ENCODE measurements at places on chromosomes 11 and 22.
A peak's percentile ranks its signal among the peaks of the same experiment; 100 is the strongest.

DNA sequence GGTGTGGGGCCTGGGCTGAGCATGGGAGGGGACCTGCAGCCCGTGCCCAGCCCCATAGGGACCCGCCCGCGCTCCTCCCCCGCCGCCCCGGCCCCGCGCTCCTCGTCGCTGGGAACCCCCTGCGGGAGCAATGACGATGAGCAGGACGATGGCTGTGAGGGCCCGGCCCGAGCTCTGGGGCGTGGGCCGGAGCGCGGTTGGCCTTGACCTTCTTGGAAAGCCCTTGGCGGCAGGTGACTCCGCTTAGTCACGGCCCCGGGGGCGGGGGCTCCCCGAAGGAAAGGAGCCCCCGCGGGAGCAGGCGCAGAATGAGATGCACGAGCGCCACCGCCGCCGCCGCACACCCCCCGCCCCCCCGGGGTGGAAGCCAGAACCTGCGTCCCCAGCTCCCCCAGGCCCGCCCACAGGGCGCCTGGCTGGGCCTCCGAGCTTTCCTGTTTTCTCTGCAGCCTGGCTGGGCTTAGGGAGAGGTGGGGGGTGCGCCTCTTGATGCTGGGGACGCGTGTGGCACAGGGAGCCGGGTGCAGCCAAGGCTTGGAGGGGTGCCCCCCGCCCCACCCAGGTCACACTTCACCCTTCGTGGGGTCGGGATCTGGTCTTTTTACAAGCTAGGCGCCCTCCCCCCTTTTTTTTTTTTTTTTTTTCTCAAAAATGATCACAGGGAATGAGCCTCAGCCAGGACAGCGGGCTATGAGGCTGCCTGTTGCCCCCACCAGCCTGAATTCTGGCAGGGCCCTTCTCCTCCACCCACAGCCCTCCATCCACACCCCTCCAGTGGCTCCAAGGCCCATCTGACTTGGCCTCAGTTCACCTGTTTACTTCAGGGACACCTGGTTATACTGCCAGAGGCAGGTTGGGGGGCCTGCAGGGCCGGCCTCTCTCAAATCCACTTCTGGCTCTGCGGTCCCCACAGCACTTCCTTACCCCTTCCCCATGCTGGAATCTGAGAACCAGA, 17.9 kb downstream of the CRELD2 start:
- H3K27ac ChIP-seq, result peak overlapping the region; percentile 96
- peaks cover 12% of the 10 kb centered on the region for H3K4me1 ChIP-seq
- DNase-seq, result peak; percentile 91
- no peaks in the 10 kb centered on the region for H3K27me3 ChIP-seq
- H3K4me3 ChIP-seq, result peak overlapping the region; percentile 50
- H3K36me3 ChIP-seq, result no peaks in the 10 kb centered on the region

DNA sequence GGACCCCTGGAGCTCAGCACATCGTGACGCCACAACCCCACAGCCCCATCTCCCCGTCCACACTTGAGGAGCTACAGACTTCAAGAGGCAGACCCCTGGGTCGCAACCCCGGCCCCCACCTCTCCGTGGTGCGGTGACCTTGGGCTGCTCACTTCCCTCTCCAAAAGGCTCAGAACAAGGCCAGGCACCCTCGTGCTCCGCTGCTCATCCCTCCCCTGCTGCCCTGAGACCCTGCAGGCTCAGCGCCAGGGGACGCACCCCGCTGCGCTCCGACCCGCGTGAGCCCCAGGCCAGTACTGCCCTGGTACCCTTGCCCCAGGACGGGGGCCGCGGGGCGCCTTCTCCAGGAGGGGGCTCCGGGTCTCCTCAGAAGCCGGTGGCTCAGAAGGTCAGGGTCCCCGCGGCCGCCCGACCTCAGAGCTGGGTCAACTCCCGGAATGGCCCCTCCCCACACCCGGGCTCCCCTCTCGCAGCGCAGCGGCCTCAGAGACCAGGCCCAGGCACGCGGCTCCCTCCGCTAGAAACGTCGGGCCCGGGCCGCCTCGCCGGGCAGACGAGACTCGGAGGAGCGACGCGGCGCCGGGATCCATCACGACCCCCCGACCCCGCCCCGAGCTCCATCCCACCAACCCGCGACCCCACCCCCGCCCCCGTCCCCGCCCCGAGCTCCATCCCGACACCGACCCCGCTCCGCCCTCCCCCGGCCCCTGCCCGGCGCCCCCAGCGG, 563 bp downstream of the GATD1 start:
- no peak overlapping the region for H3K27ac ChIP-seq
- H3K4me3 ChIP-seq, result peak overlapping the region; percentile 60
- H3K36me3 ChIP-seq, result no peaks in the 10 kb centered on the region
- DNase-seq, result no peak

DNA sequence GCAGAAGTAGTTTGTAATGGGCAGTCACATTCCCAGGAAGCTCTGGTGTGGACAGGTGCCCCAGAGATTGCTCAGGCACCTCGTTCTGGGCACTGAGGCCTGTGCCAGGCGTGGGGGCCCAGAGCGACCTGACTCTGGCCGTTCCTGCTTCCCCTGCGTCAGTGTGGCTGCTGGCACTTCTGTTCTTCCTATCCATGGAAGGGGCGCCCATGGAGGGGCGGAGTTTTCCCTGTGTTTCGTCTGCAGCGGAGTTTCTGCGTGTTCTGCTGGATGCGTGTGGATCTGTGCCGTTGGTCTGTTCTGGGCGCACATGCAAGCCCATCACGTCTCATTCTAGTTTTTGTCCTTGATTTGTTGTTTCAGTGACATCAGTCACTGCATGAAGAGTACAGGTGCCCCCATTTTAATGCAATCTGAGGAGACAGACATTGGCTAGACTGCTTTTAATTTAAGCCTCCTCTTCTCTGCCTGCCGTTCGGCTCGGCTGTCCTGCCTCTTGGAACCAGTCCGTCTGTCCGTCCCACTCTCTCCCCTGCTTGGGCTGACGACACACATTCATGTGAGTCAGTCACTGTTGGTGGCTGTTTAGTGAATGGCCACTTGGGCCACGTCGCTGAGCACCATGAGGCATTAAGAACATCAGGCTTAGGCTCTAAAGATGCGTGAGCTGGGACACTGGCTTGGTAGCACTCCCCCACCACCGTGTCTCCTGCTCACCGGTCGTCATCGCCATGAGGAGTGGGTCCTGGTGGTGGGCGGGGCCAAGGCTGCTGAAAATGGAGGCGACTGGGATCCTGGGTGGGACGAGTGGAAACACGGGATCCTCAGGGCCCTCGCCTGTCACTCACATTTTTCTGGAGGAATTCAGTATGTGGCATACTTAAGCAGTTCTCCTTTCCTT, 255.8 kb downstream of the TBC1D22A start:
- no peak for DNase-seq
- H3K4me3 ChIP-seq, result no peak overlapping the region
- no peaks in the 10 kb centered on the region for H3K4me1 ChIP-seq
- no peak overlapping the region for H3K27ac ChIP-seq
- no peaks in the 10 kb centered on the region for H3K27me3 ChIP-seq
- peaks cover 5% of the 10 kb centered on the region for H3K36me3 ChIP-seq

DNA sequence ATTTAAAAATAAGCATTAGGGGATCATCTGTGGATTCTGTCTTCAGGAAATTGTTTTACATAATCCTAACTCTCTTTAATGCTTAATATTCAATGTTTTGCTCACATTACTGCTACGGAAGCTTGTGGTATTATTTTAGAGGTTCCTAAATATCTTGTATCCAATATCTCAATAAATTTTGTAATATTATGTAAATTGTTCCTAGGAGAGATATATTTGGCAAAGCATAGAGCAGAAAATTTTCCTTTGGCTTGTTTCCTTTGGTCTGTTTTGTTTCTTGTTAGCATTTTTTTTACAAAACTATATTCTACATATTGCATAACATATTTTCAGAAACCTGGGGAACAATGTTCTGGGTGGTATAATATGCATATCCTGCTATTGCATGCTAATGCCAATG, 144.8 kb downstream of the GRIA4 start:
- no peaks in the 10 kb centered on the region for H3K4me1 ChIP-seq
- no peak overlapping the region for H3K27ac ChIP-seq
- H3K4me3 ChIP-seq, result no peak overlapping the region

DNA sequence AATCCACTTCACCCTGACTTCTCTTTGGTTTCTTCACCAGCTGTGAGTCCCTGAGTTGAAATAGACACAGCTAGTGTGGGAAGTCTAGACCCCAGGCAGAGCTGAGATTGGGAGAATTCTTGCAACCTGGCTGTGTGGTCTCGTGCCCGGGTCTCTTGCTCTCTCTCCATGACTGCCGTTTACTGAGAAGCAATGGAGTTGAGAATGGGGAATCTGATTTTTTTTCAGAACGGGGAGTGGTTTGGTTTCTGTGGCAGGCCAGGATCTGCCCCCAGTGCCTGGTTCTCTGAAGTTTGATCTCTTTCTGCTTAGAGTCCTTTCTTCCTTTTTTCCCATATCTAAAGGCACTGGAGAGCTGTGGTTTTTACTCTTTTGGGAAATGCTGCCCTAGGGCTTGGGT, 1.5 kb downstream of the SIDT2 start:
- peaks cover 3% of the 10 kb centered on the region for H3K36me3 ChIP-seq
- H3K4me1 ChIP-seq, result peaks cover 34% of the 10 kb centered on the region

- no peak overlapping the region for H3K27ac ChIP-seq
- H3K4me1 ChIP-seq, result no peaks in the 10 kb centered on the region
- H3K36me3 ChIP-seq, result no peaks in the 10 kb centered on the region
- DNase-seq, result no peak
- H3K27me3 ChIP-seq, result peaks cover 11% of the 10 kb centered on the region
Measured at GRCh38 chr22:20009018-20009491, 7.6 kb downstream of the ARVCF start.

DNA sequence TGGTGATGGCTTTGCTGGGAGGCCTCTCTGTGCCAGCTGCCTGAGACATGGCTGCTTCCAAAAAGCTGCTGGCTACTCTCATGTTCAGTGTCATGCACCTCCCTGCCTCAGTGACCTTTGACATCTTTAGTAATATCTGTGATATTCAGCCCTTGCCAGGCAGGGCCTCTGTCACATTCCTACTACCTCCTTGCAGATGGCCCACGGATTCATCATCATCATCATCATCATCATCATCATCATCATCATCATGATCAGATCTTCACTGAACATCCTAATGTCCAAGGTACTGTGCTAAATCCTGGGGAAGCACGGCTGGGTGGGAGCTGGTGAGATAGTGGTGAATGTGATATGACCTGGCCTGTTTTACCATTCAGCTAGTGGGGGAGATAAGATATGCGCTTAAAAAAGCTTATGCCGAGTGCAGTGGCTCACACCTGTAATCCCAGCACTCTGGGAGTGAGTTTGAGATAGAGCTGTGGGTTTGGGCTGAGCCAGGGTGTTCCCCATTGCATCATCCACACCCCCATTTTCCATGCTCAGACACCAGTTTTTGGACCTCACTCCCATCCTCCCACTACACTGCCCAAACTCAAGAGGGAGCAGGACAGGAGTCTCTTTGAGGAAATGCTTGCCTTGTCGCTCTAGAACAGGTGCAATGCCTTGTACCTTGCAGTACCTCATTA, 17.1 kb upstream of the TMPRSS13 start:
- H3K36me3 ChIP-seq, result no peaks in the 10 kb centered on the region
- H3K27ac ChIP-seq, result no peak overlapping the region
- no peak overlapping the region for H3K4me3 ChIP-seq
- no peak for DNase-seq
- H3K27me3 ChIP-seq, result no peaks in the 10 kb centered on the region

GRCh38 chr22:27111796-27112672, 454.6 kb downstream of the MIAT start:
- peaks cover 15% of the 10 kb centered on the region for H3K27me3 ChIP-seq
- no peaks in the 10 kb centered on the region for H3K36me3 ChIP-seq
- no peak overlapping the region for H3K4me3 ChIP-seq

GRCh38 chr11:57480409-57481137, 20.2 kb downstream of the RTN4RL2 start:
- H3K36me3 ChIP-seq, result no peaks in the 10 kb centered on the region
- H3K27ac ChIP-seq, result no peak overlapping the region
- H3K27me3 ChIP-seq, result no peaks in the 10 kb centered on the region
- no peak overlapping the region for H3K4me3 ChIP-seq

DNA sequence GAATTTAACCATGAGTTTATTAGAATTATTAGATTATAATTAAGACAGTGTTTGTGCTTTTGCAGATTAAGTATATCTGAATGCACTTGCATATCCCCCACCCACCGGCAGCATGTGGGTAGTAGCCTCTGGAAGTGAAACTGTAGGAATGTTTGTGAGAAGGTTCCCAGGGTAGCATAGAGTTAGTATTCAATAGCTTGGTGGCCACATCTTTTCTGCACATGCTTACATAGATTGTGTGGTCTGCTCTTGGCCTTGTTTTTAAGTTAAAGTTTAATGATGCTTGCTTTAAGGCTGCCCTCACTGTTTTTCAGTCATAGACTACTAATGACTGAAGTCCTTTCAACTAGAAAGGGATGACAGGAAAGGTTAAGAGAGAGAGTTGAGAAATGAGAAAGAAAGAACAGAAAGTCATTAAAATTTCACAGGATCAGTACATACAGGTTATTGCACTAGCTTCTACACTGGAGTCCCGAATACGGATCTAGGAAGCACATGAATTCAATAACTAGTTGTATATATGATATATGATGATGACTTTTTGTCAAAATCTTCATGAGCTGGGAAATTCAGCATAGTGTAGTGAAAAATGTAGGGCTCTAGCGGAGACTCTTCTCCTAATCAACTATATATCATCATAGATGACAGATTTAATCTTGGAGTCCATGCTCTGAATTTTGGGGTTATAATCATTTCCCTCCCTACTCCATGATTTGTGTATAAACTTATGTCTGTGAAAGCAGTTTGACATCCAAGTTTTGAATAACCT, 137.1 kb downstream of the ARHGAP42 start:
- no peak overlapping the region for H3K4me3 ChIP-seq
- no peaks in the 10 kb centered on the region for H3K36me3 ChIP-seq
- no peak overlapping the region for H3K27ac ChIP-seq
- H3K27me3 ChIP-seq, result no peaks in the 10 kb centered on the region
- no peaks in the 10 kb centered on the region for H3K4me1 ChIP-seq

GRCh38 chr11:124039557-124039956, 1.6 kb downstream of the OR10G7 start:
- H3K27ac ChIP-seq, result no peak overlapping the region
- H3K36me3 ChIP-seq, result no peaks in the 10 kb centered on the region
- H3K4me3 ChIP-seq, result no peak overlapping the region

DNA sequence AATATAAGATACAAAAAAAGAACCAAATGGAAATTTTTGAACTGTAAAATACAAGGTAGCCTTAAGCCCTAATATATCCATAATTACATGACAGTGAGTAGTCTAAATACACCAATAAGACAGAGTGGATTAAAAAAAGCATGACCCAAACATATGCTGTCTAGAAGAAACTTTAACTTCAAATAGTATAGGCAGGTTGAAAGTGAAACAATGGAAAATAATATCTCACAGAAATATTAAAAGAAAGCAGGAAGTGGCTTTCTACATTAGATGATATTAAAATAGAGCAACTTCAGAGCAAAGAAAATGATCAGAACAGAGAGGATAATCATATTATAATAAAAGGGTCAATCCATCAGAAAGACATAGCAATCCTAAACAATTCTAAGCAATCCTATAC, 21.8 kb downstream of the DCUN1D5 start:
- H3K4me1 ChIP-seq, result peaks cover 4% of the 10 kb centered on the region

- peaks cover 2% of the 10 kb centered on the region for H3K27me3 ChIP-seq
- no peaks in the 10 kb centered on the region for H3K4me1 ChIP-seq
- no peaks in the 10 kb centered on the region for H3K36me3 ChIP-seq
- no peak for DNase-seq
- no peak overlapping the region for H3K4me3 ChIP-seq
Measured at GRCh38 chr11:125276619-125276976, 112.0 kb downstream of the PKNOX2 start.
